Activated CD4-positive, CD25-positive, alpha-beta regulatory T cell (primary cell): ENCODE measurements at places on chromosomes 7 and 10.

GRCh38 chr10:95661818-95662217 is 5.3 kb upstream of the ALDH18A1 start:
- no peak for DNase-seq

DNA sequence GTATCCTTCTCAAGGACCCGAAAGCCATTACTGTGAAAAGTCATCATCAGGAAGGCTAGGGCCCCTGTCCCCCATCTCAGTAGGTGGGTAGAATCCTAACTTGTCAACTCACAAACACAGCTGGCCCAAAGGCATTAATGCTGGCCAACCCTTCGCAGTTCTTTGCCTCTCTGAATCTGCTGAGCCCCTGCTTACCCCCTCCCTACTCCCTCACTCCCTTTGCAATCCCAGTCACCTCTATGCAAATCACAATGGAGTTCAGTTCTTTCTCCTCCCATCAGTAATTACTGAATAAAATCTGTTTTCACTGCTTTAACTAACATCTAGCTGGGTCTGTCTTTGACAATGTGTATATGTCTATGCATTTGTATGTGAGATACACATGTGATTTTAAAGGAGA is 38.1 kb upstream of the AOAH start:
- no peak for DNase-seq

DNA sequence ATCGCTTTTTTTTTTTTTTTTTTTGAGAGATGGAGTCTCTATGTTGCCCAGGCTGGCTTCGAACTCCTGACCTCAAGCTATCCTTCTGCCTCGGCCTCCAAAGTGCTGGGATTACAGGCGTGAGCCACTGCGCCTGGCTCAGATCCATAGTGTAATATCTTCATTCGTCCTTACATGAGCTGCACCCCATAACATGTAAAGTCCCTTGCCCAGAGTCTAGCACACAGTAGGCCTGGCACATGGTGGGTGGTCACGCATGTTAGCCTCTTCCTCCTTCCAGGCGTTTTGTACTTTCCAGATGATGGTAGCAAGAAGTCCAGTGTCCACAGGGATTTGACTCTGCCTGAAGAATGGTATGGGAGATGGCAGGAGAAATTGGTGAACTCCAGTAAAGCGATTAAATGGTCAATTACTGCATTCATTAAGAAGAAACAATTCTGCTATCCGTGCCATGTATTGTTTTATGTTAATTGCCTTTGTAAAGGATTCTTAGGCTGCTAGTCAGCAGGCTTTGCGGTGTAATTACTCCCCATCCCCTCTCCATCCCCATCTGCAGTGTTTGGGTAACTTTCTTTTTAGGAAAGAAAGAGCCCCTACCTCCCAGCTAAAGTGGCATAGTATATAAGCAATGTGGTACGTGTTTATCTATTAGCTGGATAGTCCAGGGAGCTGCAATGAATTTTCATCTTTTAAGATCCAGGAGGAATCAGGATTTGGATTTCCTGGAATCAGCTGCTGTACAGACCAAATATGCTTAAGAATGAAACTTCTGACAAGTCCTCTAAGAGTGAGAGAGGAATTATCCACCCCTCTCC is 1.2 kb downstream of the TPST1 start:
- no peak for DNase-seq

DNA sequence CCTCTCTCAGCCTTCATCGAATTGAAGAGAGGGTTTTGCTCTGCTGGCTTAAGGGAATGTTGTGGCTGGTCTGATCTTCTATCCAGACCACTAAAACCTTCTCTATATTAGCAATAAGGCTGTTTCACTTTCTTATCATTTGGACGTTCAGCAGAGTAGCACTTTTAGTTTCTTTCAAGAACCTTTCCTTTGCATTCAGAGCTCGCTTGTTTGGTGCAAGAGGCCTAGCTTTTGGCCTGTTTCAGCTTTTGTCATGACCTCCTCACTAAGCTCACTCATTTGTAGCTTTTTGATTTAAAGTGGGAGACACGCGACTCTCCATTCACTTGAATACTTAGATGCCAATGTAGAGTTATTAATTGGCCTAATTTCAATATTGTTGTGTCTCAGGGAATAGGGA is 3.9 kb downstream of the MPP7 start:
- no peak for DNase-seq

DNA sequence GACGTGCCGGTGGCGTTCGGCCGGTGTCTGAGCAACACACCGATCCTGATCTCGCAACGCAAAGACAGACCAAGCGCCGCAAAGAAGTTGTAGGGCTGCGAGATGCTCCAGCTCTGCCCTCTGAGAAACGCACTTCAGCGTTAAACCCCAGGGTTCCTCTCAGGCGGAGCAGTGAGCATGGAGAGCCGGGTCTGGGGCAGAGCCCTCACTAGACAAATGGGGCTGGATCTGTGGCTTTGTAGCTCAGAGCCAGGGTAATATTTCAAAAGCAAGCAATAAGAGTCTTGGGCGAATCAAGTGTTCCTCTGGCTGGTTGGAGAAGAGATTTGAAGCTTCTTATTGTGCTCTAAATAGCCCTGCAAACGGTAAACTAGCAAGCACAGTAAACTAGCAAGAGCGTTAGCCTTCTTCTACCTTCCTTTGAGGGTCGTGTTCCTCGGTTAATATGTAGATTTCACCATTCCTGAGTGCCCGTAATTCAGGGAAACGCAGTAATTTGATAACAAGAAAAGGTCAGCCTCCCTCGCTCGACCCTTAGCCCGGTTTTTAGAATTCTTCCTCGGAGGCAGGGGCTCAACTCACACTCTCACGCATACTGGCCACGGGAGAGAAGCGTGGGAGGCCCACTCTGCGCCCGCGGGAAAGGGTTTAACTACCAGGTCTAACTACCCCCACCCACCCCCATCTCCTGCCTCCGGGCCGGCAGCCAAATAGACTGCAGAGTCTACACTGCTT is 6.7 kb downstream of the SKAP2 start:
- no peak for DNase-seq

DNA sequence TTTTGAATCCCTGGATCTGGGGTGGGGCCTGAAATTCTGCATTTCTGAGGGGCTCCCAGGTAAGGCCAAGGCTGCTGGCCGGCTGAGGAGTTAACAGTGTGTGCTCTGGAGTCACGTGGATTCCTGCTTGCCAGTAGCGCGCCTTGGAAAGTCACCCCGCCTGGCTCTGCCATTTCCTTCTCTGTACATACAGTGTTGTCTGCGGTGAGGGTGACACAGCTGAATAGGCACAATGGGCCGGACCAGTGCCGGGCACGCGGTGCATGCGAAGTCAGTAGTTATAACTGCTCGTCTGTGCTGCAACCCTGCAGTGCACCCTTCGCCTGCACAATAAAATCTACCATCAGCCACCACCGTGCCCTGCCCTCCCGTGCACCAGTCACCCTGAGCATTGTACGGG is 68.0 kb upstream of the EEPD1 start:
- DNase-seq: no peak

GRCh38 chr10:100327007-100327717 is 2.9 kb downstream of the PKD2L1 start:
- peak; percentile 7 for DNase-seq

DNA sequence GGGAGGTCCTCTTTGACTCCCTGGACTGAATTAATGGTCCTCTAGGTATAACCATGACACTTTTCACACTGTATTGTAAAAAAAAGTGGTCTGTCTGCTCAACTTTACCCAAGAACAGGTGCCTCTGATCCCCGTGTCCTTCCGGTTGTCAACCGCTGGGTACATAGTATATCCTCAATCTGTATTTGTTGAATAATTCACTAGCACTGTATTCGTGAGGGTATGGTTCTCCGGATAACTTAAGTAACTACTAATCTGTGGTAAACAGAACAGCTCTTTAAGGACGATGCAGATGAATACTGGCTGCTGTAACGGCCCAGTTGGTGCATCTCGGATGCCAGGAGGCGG is 472 bp upstream of the ADAM22 start:
- no peak for DNase-seq

GRCh38 chr10:23035569-23035968 is 59.8 kb upstream of the MSRB2 start:
- DNase-seq: no peak

DNA sequence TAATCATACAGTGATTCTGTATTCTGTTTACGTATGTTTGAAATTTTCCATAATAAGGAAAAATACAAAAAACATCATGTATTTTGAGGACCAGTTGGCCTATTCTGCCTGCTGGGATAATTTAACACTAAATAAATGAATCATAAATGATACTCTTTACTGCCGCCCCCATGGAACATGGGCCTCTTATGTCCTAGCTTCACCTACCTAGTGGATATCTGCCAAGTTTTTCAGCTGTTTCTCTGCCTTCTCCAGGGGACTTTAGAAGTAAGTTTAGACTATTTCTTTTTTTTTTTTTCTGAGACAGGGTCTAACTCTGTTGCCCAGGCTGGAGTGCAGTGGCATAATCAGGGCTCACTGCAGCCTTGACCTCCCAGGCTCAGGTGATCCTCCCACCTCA is 10.4 kb downstream of the NFE2L3 start:
- no peak for DNase-seq

- DNase-seq: no peak
Measured at GRCh38 chr7:158023157-158023556, 564.5 kb downstream of the PTPRN2 start.

GRCh38 chr10:76026905-76027304 is 595.5 kb downstream of the LRMDA start:
- no peak for DNase-seq

GRCh38 chr10:116912162-116912561 is 62.9 kb downstream of the ENO4 start:
- no peak for DNase-seq

DNA sequence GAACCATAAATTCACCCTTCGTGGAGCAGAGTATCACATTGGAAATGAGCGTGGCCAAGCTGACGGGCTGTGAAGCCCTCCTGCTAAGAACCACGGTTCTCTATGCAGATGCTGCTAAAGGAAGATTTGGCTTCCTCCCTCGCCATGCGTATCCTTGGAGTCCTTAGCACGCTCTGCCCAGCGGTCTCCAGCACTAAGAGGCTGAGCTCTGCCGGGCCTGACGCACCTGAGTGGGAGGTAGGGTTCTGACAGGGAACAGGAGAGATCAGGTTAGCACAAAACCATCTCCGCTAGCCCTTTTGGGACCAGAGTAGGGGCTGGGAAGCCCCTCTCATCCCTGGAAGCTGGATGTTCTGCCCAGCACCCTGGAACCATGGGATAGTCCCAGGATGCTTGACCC is 225.8 kb downstream of the KCNMA1 start:
- DNase-seq: no peak

DNA sequence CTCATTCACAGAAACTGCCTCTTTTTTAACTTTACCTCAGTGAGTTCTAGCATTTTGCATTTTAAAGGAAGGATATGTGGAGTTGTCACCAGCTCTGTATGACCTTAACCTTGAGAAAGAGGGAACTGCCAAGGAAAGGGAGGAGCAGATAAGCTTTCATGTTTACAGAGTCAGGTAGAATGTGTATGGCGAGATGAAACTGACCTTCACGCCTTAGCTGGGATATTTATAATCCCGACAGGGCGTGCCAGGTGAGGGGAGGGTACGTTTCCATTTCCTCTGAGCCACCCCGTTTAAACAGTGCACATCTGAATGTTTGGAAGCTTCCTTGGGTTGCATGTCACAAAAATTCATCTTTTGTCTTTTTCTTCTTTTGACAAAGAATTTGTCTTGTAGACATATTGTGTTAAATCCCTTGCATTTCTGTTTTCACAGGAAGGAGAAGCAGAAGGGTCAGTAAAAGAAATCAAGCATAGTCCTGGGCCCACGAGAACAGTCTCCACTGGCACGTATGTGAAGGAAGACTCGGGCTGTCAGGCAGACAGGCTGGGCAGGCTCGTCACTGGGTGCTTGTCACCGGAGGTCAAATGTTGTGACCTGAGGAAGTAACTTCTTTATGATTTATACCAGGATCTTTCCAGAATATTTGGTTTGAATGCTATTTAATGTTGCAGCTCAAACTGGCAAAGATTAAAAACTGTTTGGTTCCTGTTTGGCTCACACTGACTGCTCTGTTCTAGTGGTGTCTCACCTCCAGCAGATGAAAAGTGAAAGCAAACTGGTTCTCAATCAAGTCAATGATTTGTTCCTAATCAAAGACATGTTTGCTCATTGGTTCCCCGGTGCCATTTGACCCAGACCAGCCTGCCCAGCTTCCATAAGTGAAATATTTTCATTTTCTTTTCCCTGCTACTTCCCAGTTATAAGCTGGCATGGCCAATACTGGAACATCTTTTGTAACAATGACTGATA is 16.2 kb downstream of the OPTN start:
- no peak for DNase-seq

DNA sequence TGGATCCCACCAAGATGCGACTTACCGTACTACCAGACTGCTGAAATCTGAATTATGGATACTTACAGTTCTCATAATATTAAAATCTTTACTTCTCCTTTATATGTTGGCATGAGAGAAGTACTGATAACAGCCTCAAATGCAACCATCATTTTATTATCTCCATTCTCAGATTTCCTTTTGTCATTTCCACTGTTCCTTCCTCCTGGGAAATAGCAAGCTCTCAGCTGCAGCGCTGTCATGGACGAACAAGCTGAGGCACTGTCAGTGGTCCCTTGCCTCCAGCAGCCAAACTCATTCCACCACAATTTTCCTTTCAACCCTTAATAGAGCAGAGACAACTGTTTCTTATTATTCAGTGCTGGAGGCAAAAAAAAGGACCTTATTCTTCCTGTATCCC is 478.4 kb downstream of the ARL4A start:
- DNase-seq: no peak

DNA sequence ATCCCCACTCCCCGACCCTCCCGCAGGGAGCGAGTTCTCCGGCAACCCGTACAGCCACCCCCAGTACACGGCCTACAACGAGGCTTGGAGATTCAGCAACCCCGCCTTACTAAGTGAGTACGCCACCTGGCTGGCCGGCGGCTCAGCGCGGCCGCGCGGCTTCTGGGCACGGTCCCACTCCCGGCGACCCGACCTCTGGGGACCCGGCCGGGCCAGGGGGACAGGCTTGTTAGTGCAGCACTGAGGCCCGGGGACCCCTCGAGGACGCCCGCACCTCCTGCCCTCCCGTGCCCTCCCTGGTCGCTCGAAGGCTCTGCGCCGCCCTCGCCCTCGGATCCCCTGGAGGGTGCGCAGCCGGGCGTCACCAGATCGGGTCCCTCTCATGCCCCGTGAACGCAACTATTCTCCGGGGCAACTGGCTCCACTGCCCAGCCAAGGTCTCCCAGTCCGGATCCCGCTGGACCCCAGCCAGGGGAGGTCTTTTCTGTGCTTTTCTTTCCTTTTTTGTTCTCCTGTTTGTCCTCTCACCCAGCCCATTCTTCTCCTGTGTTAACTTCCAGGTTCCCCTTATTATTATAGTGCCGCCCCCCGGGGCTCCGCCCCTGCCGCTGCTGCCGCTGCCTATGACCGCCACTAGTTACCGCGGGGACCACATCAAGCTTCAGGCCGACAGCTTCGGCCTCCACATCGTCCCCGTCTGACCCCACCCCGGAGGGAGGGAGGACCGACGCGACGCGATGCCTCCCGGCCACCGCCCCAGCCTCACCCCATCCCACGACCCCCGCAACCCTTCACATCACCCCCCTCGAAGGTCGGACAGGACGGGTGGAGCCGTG is 81.8 kb downstream of the PAX2 start:
- DNase-seq: no peak

GRCh38 chr10:129532838-129533237 is 65.8 kb downstream of the MGMT start:
- DNase-seq: no peak
